Natural killer cell treated with Interleukin-12 subunit alpha and Interleukin-12 subunit beta and Interleukin-15 and Interleukin-18, amount 100 ng/mL, for 72 hours (primary cell): ENCODE measurements at places on chromosomes 5 and 9. TPM values are rescaled to one million over a fixed set of nuclear protein-coding genes. Genes with fewer than 3 reads are reported as not detected.

- no peak for DNase-seq
These were observed 61.3 kb downstream of the S1PR3 start for GRCh38 chr9:89052470-89053097.

ZFP37 gene
- 2.5 TPM for total RNA-seq

LURAP1L gene
- total RNA-seq, result not detected

DNA sequence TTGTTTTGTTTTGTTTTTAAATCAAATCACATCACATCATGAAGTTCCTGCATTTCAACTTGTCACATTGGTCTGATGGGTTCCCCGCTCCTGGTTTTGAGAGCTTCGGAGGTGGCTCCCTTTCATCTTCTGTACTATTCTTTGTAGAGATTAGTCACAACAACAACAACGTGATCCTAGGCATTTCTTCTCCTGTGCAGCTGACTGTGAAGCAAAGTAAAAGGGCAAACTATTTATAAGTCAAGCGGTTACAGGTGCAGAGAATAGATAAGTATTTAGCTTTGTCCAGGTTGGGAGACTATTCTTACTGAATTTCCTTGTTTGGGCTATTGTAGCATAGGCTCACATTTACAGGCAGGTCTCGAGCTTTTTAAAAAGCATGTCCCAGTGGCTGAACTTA is 197.7 kb upstream of the CDKN2B start:
- no peak for DNase-seq

GRCh38 chr9:82757924-82758323 is 305.0 kb downstream of the RASEF start:
- no peak for DNase-seq

CNTNAP3B gene
- total RNA-seq, result not detected

DNA sequence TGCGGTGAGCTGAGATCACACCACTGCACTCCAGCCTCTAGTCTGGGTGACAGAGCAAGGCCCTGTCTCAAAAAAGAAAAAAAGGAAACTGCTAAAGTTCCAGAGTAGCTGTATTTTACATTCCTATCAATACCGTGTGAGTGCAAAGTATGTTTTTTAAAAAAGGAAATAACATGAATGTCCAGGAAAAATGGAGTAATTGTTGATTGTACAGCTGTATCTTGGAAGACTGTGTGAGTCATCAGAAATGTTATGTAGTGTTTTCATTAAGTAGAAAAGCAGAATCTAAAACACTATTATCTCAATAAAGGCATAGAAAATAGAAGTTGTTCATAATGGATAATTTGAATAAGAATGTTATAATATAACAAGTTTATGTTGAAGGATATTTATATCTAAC is 53.9 kb downstream of the ZCCHC7 start:
- DNase-seq, result no peak

GRCh38 chr5:43244823-43245565 is 53.0 kb downstream of the NIM1K start:
- DNase-seq, result no peak

KCNMB1 gene
- total RNA-seq, result not detected

TSSK1B gene
- total RNA-seq, result not detected

DNA sequence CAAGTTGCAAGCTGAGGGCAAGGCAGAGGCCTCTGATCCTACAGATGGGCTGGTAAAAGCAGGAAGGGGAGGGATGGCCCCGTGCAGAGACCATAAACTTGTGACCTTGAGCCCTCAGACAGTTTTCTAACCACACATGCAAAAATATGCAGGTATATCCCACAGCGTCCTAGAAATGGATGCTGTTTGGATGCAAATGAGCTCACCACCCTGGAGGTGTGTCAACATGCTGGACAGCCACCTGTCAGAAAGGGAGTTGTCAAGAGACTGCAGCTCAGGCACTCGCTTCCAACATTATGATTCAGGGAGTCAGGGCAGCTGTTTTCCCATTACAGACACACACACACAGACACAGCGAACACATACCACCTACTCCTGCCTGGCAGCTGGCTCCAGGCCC is 97.3 kb upstream of the PANK3 start:
- no peak for DNase-seq

SNCB gene
- total RNA-seq, result not detected

DNA sequence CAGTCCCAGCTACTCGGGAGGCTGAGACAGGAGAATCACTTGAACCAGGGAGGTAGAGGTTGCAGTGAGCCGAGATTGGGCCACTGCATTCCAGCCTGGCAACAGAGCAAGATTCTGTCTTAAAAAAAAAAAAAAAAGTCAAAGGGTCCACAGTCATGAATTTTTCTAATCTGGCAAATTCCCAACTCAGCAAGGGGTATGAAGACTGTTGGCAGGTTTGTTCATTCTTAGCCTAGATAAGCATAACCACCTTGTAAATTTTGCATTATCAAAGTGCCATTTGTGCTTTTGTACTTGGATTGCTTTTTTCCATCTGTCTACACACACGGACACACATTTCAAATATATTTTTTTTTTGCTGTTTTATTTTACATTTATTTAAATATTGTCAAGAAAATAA is 299.8 kb upstream of the NUDT12 start:
- no peak for DNase-seq

- DNase-seq, result no peak
These were observed 72.0 kb upstream of the STXBP1 start for GRCh38 chr9:127539982-127540663.

- no peak for DNase-seq
These were observed 5.7 kb downstream of the SPRY4 start for GRCh38 chr5:142319105-142319504.

DNA sequence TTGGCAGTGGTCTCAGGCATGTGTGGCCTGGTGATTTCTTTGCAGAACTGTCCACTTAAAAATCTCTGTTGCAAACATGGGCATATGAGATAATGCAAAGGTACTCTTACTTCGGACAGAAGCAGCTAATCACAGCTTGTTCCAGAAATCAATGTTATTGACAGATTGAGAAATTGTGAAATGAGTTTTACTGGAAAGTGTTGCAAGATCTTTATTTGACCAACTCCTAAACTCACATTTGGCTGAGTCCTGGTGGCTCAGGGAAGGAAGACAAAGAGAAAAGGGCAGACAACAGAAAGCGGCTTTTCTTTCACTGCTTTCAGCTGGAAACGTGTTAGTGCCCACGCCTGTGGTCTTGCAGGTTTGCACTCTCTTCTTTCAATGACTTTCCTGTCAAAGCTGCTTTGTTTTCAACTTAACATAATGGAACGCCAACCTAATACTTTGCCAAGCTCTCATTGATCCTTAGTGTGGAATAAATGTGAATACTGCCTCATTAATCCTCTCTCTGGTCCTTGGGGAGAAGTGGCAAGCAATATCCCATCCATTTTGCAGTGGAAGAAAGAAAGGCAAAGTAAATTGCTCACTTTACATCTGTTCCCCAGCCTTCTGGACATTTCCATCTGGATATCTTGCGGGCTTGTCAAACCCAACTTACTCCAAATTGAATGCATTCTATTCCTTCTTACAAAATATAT is 586.4 kb downstream of the LRRC70 start:
- DNase-seq, result no peak

RAI14 gene
- total RNA-seq, result 0.93 TPM

DNA sequence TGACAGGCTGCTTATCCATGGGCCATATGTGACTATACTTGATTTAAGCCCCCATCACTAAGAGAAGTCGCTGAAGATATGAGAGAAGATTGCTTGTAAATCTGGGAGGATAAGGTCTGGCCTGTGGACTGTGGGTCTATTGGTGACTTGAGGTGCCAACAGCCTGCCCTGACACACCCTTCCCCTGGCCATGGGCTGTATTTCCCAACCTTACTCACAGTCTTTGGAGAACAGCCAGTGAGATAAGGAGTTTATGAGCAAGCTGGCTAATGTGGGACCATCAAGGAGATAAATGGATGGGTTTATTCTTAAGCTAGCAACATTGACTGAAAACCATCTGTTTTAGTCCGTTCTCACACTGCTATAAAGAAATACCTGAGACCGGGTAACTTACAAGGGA is 231.3 kb downstream of the ZSWIM6 start:
- no peak for DNase-seq

FBXO4 gene
- total RNA-seq, result 10.8 TPM

SH3PXD2B gene
- total RNA-seq, result 0.08 TPM

DNA sequence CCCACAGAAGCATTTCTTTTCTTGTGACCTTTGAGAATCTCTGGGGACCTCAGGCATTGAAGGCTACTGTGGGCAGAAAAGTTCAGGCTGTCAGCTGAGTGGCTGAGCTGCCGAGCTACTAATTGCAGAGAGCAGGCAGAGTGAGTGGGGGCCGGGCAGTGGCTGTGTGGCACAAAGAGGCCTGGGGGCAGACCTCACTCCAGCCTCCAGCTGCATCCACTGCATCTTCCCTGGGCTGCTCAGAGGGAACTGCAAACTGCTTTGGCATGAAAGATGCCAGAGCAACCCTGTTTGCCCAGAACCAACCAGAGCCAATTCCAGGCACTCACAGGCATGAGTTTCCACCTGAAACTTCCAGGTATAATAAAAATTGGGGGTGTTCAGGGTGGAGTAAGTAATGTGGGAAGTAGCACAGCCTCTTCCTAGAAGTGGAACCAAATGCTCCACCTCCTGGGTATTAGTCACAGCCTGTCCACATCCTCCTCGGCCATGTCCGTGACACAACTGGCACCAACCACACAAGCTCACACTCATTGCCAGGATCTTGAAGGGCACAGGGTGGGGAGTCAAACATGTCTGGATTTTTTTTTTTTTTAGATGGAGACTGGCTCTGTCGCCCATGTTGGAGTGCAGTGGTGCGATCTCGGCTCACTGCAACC is 548.9 kb downstream of the BNC2 start:
- no peak for DNase-seq

CDX1 gene
- total RNA-seq, result not detected

TLE4 gene
- total RNA-seq, result 50.9 TPM

DNA sequence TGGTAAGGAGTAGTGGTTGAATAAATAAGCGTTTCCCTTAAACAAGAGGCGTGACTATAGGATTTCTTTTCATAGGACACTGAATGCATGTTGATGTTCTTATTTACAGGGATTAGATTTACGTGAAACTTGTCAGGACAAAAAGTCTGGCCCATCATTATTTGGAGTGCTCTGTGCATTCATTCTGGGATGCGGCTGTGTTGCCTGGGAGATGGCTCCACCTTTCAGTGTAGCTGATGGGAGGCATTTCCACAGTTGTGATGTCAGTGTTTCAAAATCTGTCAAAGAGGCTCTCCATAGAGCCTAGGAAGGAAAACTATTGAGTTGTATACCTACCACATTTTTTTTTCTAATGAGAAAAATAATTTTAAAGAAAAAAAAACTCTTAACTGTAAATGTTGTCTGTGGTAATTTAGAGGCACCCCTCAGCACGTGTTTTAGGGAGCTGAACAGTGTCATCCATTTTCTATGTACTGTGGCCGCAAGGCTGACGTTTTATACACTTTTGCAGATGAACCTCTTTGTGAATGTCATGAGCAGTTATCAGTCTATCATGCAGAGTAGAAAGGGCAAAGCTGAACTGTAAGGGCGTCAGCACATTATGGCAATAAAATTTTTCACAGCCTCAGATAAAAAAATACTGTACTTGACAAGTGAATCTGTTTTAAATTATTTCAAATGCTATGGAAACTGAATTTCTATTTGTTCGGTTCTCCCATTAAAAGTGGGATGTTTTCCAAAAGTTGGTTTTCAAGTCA is 202.7 kb downstream of the PBX3 start:
- DNase-seq, result no peak

- DNase-seq, result no peak
These were observed 98.1 kb upstream of the SV2C start for GRCh38 chr5:75985077-75985476.

PTPN3 gene
- 0.81 TPM for total RNA-seq

GRCh38 chr5:135433681-135434426 is 13.3 kb downstream of the DCANP1 start:
- DNase-seq, result no peak

CCDC171 gene
- 2.0 TPM for total RNA-seq

FST gene
- total RNA-seq, result not detected

RLN2 gene
- total RNA-seq, result 0.40 TPM

DMRT2 gene
- not detected for total RNA-seq

GABRA6 gene
- not detected for total RNA-seq

TPRN gene
- 9.0 TPM for total RNA-seq

ADAMTS13 gene
- 0.67 TPM for total RNA-seq

DNA sequence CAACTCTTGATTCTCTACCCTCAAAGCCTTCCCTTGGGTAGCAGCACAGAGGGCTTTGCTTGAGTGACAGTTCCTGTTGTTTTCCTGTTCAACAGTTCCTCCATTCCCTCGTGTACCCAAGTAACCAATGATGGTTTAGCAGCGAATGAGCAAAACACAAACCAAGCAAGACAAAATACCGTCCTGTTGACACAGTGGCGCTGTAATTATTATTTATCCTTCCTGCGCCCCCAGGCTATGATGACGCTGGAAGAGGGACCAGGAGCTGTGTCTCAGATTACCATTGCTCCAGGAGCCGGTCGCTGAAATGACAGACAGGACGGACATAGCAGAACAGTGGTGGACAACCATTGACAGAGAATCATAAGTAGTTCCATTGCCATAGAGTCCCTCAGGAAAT is 154.8 kb downstream of the GADD45G start:
- no peak for DNase-seq

DNA sequence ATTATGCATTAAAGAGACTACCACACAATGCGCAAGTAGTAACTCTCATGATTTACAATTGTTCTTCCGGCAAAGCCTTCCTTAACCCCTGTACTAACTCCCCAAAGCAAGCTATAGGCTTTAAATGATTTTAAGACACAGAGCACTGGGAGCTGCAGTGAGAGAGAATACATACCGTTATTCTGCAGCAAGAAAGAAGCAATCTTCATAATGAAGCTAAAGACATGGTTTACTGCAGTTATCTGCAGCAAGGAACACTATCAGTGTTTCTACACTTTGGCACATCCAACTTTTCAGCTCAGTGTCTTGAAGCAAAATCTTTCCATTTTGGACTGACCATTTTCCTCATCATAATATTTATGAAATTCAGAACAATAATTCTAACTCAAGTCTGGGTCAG is 61.0 kb downstream of the ZFR start:
- DNase-seq, result no peak

GRCh38 chr5:14039063-14039462 is 94.6 kb upstream of the DNAH5 start:
- no peak for DNase-seq

GPRIN1 gene
- total RNA-seq, result 5.9 TPM

TNIP1 gene
- total RNA-seq, result 154 TPM

FAM81B gene
- total RNA-seq, result not detected

TAF11L10 gene
- not detected for total RNA-seq

GRCh38 chr9:26292943-26293342 is 599.7 kb downstream of the CAAP1 start:
- no peak for DNase-seq

GRCh38 chr9:129633207-129633606 is 7.2 kb downstream of the NTMT1 start:
- DNase-seq, result no peak

DNA sequence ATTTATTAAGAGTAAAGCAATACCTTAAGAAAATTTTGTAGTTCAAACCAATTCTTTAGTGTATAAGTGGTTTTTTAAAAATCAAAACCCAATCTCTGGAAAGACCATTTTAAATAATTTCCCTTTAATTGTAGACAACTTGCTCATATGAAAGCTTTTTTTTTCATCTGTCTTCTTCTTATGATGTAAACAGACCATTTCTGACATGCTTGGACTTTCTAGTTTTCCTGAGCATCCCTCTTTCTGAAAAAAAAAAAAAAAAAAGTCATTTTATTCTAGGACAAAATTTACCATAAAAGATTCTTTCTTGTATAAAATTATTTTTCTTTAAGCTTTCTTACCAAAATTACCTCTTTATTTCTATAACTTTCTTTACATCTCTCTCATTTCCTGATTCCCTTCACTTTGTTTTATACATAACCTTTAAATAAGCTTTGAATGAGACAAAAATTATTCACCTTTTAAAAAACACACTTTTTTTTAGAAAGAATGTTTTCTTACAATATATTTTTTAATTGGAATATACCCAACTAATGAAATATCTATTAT is 67.5 kb downstream of the COL15A1 start:
- DNase-seq, result no peak
